Naive thymus-derived CD4-positive, alpha-beta T cell (primary cell): ENCODE measurements at places on chromosomes 7 and 10.

GRCh38 chr7:82906502-82906901, 256.2 kb downstream of the PCLO start:
- no peak for DNase-seq
- no peaks in the 10 kb centered on the region for H3K4me1 ChIP-seq
- H3K4me3 ChIP-seq, result no peak overlapping the region
- H3K27me3 ChIP-seq, result no peaks in the 10 kb centered on the region

DNA sequence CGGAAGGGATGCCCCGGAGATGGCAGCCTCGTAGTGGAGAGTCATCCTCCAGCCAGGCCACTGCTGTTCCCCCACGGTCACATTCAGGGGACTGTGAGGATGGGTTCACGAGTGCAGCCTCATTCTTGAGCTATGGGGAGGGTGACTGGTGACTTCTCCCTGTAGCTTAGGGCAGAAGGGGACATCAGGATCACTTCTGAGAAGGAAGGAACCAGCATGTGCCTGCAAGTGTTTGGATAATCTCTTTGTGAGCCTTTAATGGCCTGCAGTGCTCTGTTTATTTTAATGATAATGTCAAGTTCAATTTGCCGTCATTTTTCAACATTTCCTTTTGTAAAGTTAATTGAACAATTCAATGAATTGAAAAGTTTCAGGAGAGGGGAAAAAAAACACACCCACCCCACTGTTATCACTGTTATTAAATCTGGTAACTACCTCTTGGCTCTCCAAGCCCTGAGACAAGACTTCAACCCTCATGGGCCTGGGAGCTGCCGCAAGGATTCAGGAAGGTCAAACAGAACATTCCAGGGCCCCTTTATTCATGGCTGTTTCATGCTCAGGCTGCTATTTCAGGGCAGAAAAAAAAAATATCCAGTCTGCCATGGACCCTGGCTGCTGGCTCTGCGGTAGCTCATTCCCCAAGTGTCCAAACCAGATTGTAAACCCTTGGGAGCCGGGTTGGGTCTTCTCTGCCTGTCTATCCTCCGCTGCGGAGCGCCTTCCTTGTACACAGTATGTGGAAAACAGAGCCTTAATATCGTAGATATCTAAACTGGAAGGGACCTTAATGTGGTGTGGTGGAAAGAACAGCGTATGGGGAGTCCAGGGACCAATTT, 100.4 kb downstream of the CDH23 start:
- no peaks in the 10 kb centered on the region for H3K36me3 ChIP-seq
- no peak overlapping the region for H3K4me3 ChIP-seq
- DNase-seq, result no peak
- no peaks in the 10 kb centered on the region for H3K27me3 ChIP-seq
- H3K27ac ChIP-seq, result no peak overlapping the region

DNA sequence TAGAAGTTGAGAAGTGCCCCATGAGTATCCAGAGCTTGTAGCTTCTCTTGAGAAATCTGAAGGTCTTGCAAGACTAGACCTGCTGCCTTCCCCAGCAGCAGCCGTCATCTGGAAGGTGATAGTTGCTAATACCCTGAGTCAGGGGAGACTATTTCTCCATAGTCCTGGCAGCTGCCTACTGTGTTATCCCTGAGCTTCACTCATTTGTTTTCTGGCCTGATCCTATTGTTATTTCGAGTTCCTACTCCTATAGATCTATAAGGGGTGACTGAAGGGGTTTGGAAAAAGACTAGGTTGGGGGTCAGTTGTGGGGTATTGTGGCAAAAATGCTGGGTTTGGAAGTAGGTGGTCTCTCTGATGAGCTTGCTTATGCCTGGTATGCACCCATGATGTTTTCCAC, 297.8 kb downstream of the CNTNAP2 start:
- H3K27me3 ChIP-seq, result no peaks in the 10 kb centered on the region
- no peak for DNase-seq
- no peaks in the 10 kb centered on the region for H3K4me1 ChIP-seq

DNA sequence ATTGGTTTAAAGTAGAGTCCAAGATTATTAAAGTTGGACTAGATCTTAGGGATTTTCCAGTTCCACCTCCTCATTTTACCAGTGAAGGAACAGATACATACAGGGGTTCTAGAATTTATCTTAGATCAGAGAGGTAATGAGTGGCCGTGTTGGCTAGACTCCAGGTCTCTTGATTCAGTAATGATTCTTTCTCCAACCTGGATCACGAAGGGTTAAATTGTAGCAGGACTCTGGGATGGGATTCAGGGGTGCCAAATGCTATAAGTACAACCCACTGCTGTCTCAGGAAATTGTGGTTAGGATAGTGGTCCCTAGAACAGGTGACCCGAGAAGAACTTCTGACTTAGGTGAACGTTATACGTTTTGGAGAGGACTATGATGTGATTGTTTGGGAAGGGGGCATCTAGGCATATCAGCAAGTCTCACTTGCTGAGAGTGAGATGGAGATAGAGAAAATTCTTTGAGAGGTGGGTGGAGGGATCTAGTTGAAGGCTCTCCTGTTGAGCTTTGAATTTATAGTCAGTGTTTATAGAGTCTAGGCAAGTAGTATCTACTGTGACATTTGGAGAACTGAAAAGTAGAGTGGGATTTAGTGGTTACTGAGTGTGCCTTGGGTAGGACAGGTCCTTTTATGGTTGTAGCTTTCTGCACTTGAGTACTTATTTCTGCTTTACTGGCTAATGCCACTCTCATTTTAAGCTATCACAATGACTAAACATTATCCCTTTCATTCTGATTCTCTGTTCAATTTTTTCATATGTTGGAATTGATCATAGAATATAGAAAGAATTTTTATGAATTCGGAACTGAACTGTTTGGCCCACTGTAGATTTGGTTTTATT, 58.3 kb downstream of the ST7 start:
- H3K4me1 ChIP-seq, result peaks cover 51% of the 10 kb centered on the region
- H3K27ac ChIP-seq, result no peak overlapping the region
- no peaks in the 10 kb centered on the region for H3K27me3 ChIP-seq
- H3K4me3 ChIP-seq, result no peak overlapping the region
- no peak for DNase-seq
- H3K36me3 ChIP-seq, result no peaks in the 10 kb centered on the region

GRCh38 chr7:79176859-79177477, 276.5 kb downstream of the MAGI2 start:
- DNase-seq, result no peak
- H3K27me3 ChIP-seq, result no peaks in the 10 kb centered on the region
- H3K4me1 ChIP-seq, result no peaks in the 10 kb centered on the region
- H3K36me3 ChIP-seq, result no peaks in the 10 kb centered on the region

GRCh38 chr7:42197451-42197850, 39.6 kb downstream of the GLI3 start:
- H3K4me3 ChIP-seq, result no peak overlapping the region
- H3K27me3 ChIP-seq, result no peaks in the 10 kb centered on the region
- no peaks in the 10 kb centered on the region for H3K4me1 ChIP-seq
- H3K27ac ChIP-seq, result no peak overlapping the region

DNA sequence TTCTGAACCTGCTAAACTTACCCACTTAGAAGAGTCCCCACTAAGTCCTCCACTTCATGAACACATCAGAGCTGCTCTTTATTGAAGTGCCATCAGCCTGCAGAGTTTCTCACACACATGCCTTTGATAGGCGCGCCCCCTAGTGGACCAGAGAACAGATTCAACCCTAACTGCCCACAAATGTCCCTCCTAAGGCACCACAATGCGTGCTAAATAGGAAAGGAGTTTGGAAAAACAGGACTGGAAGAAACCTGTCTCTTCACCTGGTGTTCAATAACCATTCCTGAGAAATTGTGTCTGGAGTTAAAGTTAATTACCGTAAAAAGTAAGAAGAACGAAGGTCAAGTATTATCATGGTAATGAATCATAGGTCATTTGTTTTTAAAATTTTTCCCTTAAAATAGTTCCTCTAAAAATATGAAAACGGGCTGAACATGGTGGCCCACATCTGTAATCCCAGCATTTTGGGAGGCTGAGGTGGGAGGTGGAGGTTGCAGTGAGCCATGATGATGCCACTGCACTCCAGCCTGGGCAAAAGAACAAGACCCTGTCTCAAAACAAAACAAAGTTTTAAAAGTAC, 249.7 kb downstream of the ELMO1 start:
- H3K36me3 ChIP-seq, result peaks cover 34% of the 10 kb centered on the region
- H3K4me1 ChIP-seq, result no peaks in the 10 kb centered on the region
- no peaks in the 10 kb centered on the region for H3K27me3 ChIP-seq
- DNase-seq, result peak; percentile 64

DNA sequence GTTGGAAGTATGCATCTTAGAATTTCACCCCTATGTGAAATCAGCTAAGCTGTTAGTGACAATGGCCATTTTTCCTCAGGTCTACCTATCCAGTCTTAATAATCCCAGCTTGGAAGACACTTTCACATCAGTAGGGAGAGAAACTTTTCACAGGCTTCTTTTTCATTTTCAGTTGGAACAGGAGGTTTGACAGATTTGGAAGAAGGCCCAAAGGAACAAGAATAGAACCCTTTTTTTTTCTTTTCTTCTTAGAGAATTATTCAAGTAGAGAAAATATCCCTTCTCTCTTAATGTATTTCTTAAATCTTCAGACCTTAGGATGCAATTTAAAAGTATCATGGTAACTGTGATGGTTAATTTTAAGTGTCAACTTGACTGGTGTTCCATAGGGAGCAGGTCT, 410.5 kb upstream of the C7orf33 start:
- H3K27ac ChIP-seq, result no peak overlapping the region
- DNase-seq, result no peak
- H3K36me3 ChIP-seq, result no peaks in the 10 kb centered on the region
- no peak overlapping the region for H3K4me3 ChIP-seq
- no peaks in the 10 kb centered on the region for H3K27me3 ChIP-seq
- no peaks in the 10 kb centered on the region for H3K4me1 ChIP-seq

- no peak overlapping the region for H3K4me3 ChIP-seq
- H3K4me1 ChIP-seq, result no peaks in the 10 kb centered on the region
- no peak overlapping the region for H3K27ac ChIP-seq
- DNase-seq, result no peak
These were observed 45.2 kb upstream of the SPOCK2 start for GRCh38 chr10:72133517-72133916.

DNA sequence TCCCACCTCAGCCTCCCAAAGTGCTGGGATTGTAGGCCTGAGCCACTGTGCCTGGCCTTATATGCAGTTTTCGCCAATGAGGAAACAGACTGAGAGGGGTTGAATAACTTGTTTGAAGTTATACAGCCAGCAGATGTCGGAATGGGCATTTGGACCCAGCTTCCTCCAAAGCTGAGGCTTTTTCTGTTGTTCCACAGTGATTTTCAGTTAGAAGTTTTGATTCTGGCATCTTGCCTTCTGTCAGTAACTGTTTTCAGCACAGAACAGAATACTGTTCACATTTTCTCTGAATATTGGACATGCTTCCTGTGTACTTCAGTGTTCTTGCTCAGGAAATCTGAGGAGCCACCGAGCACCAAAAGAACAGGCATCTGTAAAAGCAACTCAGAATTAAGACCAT, 287.2 kb downstream of the CAMK1D start:
- no peak overlapping the region for H3K27ac ChIP-seq
- no peaks in the 10 kb centered on the region for H3K36me3 ChIP-seq
- no peak for DNase-seq
- no peaks in the 10 kb centered on the region for H3K4me1 ChIP-seq
- no peaks in the 10 kb centered on the region for H3K27me3 ChIP-seq

GRCh38 chr10:133353202-133353959, 4.4 kb downstream of the FUOM start:
- no peaks in the 10 kb centered on the region for H3K36me3 ChIP-seq
- H3K27me3 ChIP-seq, result no peaks in the 10 kb centered on the region
- no peak overlapping the region for H3K27ac ChIP-seq
- no peaks in the 10 kb centered on the region for H3K4me1 ChIP-seq
- H3K4me3 ChIP-seq, result no peak overlapping the region

DNA sequence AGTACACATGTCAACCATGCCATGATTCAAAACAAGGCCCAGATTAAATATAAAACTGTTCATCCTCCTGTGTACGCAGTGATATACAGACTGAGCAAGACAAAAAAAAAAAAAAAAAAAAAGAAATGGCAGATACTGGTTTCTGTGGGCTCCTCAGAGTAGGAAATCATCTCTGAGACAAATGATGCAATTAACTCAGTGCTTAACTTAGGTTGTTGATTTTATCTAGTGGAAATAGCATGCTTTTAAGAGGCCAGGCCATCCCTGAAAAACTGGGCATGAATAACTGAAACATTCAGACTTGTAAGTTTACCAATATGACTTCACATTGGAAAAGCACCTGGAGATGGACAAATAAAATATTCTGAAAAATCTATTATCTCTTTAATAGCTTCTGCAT, 69.0 kb downstream of the DKK1 start:
- DNase-seq, result no peak
- H3K4me3 ChIP-seq, result no peak overlapping the region
- no peaks in the 10 kb centered on the region for H3K36me3 ChIP-seq
- no peaks in the 10 kb centered on the region for H3K27me3 ChIP-seq

- H3K4me1 ChIP-seq, result no peaks in the 10 kb centered on the region
- no peak overlapping the region for H3K27ac ChIP-seq
- no peak for DNase-seq
- H3K27me3 ChIP-seq, result no peaks in the 10 kb centered on the region
- H3K4me3 ChIP-seq, result no peak overlapping the region
These were observed 520.6 kb downstream of the GALNT17 start for GRCh38 chr7:71652510-71652909.

DNA sequence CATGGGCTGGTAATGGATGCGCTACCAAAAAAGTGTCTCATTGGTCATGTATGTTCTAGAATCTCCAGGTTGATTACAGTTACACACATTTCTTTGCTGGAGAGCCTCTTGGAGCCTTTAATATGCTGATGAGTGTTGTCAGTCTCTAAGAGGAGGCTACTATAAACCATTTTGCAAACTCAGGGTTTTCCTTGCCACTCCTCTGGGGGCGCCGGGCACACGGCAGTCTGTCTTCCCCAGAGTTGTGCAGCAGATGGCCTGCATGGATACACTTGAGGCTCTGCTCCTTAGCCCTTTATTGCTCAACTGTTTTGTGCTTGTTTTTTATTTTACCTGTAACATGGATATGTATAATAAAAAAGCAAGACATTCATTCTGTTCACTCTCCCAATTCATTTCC, 196.5 kb downstream of the ACTR3B start:
- H3K4me1 ChIP-seq, result no peaks in the 10 kb centered on the region
- H3K36me3 ChIP-seq, result no peaks in the 10 kb centered on the region
- no peak overlapping the region for H3K4me3 ChIP-seq
- DNase-seq, result no peak

- peak overlapping the region; percentile 5 for H3K4me3 ChIP-seq
- no peaks in the 10 kb centered on the region for H3K36me3 ChIP-seq
- H3K4me1 ChIP-seq, result peaks cover 14% of the 10 kb centered on the region
- no peak for DNase-seq
These were observed 468 bp upstream of the IRF5 start for GRCh38 chr7:128937271-128937646.

DNA sequence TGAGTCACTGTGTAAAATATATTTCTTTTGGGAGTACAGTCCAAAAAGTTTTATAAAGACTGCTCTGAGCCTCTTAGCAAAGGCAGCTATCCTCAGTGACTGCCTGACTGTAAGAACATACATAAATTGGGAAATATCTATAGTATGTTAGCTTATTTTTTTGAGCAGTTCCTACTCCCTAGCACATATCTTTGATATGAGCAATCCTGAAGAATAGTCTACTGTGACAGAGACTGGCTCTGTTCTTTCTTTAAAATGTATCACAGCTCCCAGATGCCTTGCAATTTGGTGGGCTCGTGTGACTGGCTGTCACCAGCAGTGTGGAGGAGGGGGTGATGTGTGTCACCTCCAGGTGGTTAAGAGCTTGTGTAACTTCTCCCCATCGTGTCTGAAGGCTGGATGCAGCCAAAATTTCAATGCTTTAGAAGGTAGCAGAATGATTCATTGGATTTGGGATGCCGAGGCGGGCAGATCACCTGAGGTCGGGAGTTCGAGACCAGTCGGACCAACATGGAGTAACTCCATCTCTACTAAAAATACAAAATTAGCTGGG, 47.9 kb downstream of the MTERF1 start:
- DNase-seq, result no peak
- no peaks in the 10 kb centered on the region for H3K36me3 ChIP-seq
- no peaks in the 10 kb centered on the region for H3K4me1 ChIP-seq
- no peak overlapping the region for H3K4me3 ChIP-seq
- H3K27ac ChIP-seq, result no peak overlapping the region
